ENCODE measurements at places on chromosomes 16 and 17. TPM values are rescaled to one million over a fixed set of nuclear protein-coding genes. Genes with fewer than 3 reads are reported as not detected.

Gene DECR2
- total RNA-seq, result 26.2 TPM

GRCh38 chr16:30658731-30659506 is 688 bp downstream of the FBRS start:
- H3K4me1 ChIP-seq, result peaks cover 16% of the 10 kb centered on the region
- DNase-seq, result peak; percentile 81
- peaks cover 15% of the 10 kb centered on the region for H3K27me3 ChIP-seq
- H3K27ac ChIP-seq, result peak overlapping the region; percentile 99
- peaks cover 11% of the 10 kb centered on the region for H3K36me3 ChIP-seq

GRCh38 chr17:16446338-16446983 is 31.1 kb downstream of the TRPV2 start:
- no peaks in the 10 kb centered on the region for H3K36me3 ChIP-seq
- peaks cover 25% of the 10 kb centered on the region for H3K4me1 ChIP-seq
- H3K4me3 ChIP-seq, result no peak overlapping the region
- peak overlapping the region; percentile 59 for H3K27ac ChIP-seq
- DNase-seq, result no peak
- H3K27me3 ChIP-seq, result peaks cover 10% of the 10 kb centered on the region

Gene SMIM5
- 0.20 TPM for total RNA-seq

GRCh38 chr16:12470311-12471229 is 333.1 kb downstream of the CPPED1 start:
- DNase-seq, result no peak
- peaks cover 5% of the 10 kb centered on the region for H3K27me3 ChIP-seq
- peaks cover 9% of the 10 kb centered on the region for H3K4me1 ChIP-seq
- no peak overlapping the region for H3K4me3 ChIP-seq
- H3K27ac ChIP-seq, result no peak overlapping the region
- peaks cover 6% of the 10 kb centered on the region for H3K36me3 ChIP-seq

Gene LDHD
- total RNA-seq, result not detected

GRCh38 chr16:85990861-85991301 is 91.9 kb downstream of the IRF8 start:
- peaks cover 6% of the 10 kb centered on the region for H3K36me3 ChIP-seq
- H3K27me3 ChIP-seq, result peaks cover 7% of the 10 kb centered on the region
- no peak overlapping the region for H3K4me3 ChIP-seq
- H3K27ac ChIP-seq, result no peak overlapping the region
- no peak for DNase-seq

DNA sequence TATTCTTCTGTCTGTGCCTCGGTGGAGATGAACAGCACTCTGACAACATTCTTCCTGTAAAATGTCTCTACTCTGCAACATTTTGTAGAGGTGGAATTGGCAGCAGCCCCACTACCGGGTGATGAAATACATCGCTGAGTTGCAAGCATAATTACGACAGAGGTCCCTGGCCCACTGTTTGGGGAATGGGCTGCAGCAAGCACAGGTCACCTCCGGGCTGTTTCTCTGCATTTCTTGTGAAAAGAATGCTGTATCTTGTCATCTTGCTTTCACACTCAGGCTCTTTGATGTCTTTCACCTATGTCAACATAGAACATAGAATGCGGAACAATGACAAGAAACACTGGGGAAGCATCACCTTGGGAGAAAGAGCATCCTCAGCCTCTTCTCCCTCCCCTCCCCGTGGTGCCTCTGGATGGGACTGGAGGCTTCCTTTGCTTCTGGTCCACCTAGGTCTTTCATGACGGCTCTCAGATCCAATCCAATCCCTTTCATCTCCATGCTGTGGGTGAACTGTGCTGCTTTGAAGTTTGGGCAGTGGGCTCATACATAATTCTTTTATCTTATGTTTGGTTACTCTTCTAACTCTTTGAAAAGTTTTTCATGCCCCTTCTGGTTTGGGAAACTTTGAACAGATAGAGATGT is 265.0 kb downstream of the PHKB start:
- H3K36me3 ChIP-seq, result no peaks in the 10 kb centered on the region
- H3K27ac ChIP-seq, result no peak overlapping the region
- DNase-seq, result no peak
- H3K4me3 ChIP-seq, result no peak overlapping the region

GRCh38 chr17:5500589-5501391 is 14.4 kb downstream of the MIS12 start:
- H3K4me1 ChIP-seq, result peaks cover 6% of the 10 kb centered on the region
- peak overlapping the region; percentile 96 for H3K27ac ChIP-seq
- H3K36me3 ChIP-seq, result peaks cover 8% of the 10 kb centered on the region
- DNase-seq, result peak; percentile 97
- peaks cover 12% of the 10 kb centered on the region for H3K27me3 ChIP-seq
- H3K4me3 ChIP-seq, result peak overlapping the region; percentile 96

- peaks cover 5% of the 10 kb centered on the region for H3K27me3 ChIP-seq
- DNase-seq, result peak; percentile 25
- H3K36me3 ChIP-seq, result no peaks in the 10 kb centered on the region
- peaks cover 6% of the 10 kb centered on the region for H3K4me1 ChIP-seq
- H3K27ac ChIP-seq, result peak overlapping the region; percentile 55
Measured at GRCh38 chr16:23679274-23679985, 741 bp downstream of the PLK1 start.

Gene TK1
- total RNA-seq, result 2.5 TPM

GRCh38 chr16:81652798-81653505 is 126.1 kb upstream of the PLCG2 start:
- peaks cover 48% of the 10 kb centered on the region for H3K4me1 ChIP-seq
- H3K4me3 ChIP-seq, result no peak overlapping the region
- no peaks in the 10 kb centered on the region for H3K36me3 ChIP-seq
- H3K27ac ChIP-seq, result peak overlapping the region; percentile 52
- H3K27me3 ChIP-seq, result peaks cover 9% of the 10 kb centered on the region
- no peak for DNase-seq

Gene FAM117A
- 11.9 TPM for total RNA-seq

DNA sequence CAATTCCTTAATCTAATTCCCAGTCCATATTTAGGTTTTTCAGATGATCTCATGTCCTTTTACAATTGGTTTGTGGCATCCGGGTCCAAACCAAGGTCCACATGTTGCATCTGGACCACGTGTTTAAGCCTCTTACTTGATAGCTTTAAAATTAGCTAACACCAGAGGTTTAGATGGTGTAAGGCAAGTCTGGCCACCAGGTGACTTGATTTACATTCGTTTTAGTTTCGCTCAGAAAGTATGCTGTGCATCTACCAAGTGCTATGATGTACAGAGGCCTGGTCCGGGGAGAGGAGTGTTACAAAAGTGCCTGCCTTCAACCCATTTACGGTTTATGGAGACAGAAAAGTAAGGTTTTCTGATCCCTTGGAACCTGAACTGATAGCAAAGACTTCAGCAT is 878 bp upstream of the DNAJA2 start:
- DNase-seq, result no peak
- no peaks in the 10 kb centered on the region for H3K36me3 ChIP-seq
- H3K27me3 ChIP-seq, result peaks cover 3% of the 10 kb centered on the region
- peak overlapping the region; percentile 96 for H3K27ac ChIP-seq
- H3K4me3 ChIP-seq, result peak overlapping the region; percentile 88
- peaks cover 27% of the 10 kb centered on the region for H3K4me1 ChIP-seq

Gene ZG16
- not detected for total RNA-seq

Gene CACNG4
- 105 TPM for total RNA-seq
